ENCODE measurements at places on chromosomes 12 and 14.

- no peak for DNase-seq
These were observed 312.2 kb upstream of the DIO3 start for GRCh38 chr14:101248840-101249675.

GRCh38 chr12:32585680-32586079 lies 93.4 kb upstream of the DNM1L start:
- no peak for DNase-seq

GRCh38 chr12:41709463-41710285 lies 435.0 kb downstream of the GXYLT1 start:
- DNase-seq = no peak

DNA sequence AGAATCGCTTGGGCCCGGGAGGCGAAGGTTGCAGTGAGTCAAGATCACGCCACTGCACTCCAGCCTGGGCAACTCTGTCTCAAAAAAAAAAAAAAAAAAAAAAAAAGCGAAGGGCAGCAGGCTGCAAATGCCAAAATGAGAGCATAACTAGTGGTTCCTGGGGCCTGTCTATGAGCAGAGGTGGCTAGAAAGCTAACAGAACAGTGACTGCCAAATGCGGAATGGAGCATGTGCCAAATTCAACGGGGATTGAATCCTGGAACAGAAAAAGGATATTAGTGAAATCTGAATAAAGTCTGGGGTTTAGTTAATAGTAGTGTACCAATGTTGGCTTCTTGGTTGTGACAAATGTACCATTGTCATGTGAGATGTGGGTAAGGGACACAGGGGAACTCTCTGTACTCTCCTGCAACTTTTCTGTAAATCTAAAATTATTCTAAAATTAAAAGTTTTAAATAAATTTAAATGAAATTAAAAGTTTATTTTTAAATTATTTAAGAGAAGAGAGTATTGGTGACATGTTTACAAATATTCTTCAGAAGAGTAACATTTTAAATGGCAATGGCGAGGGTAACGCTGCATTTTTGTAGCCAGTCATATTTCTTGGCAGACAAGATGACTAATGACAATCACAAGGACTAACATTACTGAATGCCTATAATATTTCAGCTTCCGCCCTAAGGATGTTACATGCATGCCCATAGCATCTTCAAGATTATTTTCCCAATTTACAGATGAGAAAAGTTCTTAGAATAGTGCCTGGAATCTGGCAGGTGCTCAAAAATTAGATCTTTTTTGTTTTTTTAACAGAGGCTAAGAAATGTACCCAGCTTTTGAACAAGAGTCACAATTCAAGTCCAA lies 28.9 kb upstream of the NUDT4 start:
- DNase-seq = no peak

DNA sequence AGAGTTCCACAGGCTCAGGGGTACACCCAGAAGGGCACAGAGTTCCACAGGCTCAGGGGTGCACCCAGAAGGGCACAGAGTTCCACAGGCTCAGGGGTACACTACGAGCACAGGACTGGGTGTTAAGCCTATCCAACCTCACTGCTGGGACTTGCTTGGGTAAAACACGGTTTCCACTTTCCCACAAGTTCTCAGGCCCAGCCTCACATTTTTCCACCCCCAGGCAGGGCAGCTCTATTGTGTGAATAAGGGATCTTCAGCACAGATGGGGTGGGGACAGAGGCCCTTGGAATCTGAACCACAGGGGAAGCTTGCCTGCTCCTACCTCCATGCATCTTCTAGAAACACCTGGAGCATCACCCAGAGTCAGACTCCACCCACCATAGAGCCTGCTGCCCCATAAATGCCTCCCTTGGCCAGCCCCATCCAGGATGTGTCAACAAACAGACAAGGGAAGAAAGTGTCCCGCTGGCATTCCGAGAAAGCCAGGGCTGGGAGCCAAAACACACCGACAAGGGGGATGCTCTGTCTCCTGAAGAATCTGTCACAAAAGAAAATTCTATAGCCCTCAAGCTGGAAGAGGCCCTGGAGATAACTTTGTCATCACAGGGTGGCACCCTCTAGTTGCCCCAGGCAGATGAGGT lies 4.8 kb downstream of the CRACR2A start:
- DNase-seq = no peak

DNA sequence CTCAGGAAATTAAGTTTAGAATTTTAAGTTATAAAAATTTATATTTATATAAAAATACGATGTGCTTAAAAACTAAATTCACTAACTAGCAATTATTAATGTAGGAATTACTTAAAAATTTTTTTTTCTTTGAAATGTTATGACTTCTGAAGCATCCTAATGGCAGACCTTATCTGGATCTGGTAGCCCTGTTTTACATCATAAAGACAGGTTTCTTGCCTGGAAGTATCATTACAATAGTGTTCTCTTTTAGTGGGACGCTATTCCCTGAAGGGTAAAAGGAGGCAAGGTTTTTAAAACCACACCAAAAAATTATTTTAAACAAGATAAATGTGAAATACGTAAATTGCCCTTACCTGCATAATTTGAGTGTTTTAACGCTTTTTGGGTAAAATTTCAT lies 2.1 kb downstream of the WDR20 start:
- no peak for DNase-seq

- DNase-seq = no peak
These were observed 357.1 kb upstream of the MGAT4C start for GRCh38 chr12:86613311-86613710.
